Camera-type eye (tissue), 1 donor: ENCODE measurements at places on chromosomes 7 and 10. TPM values are rescaled to one million over a fixed set of nuclear protein-coding genes. Genes with fewer than 3 reads are reported as not detected.

Gene ASIC3
- 4.4 TPM for total RNA-seq

Gene GATAD1
- 61.0 TPM for total RNA-seq

Gene MNX1
- not detected for total RNA-seq

Gene EN2
- total RNA-seq: 0.11 TPM

Gene RTKN2
- total RNA-seq: 13.4 TPM

Gene SAMD8
- total RNA-seq: 55.9 TPM

Gene SUGCT
- 8.1 TPM for total RNA-seq

Gene ZNF277
- 43.4 TPM for total RNA-seq

Gene ITGA8
- 42.4 TPM for total RNA-seq

Gene GSAP
- 17.0 TPM for total RNA-seq
